Myometrial cell (primary cell): ENCODE measurements at places on chromosomes 2 and 18. TPM values are rescaled to one million over a fixed set of nuclear protein-coding genes. Genes with fewer than 3 reads are reported as not detected.

CDH2 gene
- 22.5 and 24.3 TPM in 2 replicates for total RNA-seq

ADRA2B gene
- not detected in 2 replicates for total RNA-seq

PJVK gene
- total RNA-seq = 0.35 and 1.4 TPM in 2 replicates

PPP1R1C gene
- total RNA-seq = 0.29 TPM in 1 of 2 replicates, not detected in the other

WNT6 gene
- total RNA-seq = not detected in 2 replicates

ABCG8 gene
- total RNA-seq = not detected in 2 replicates

SRD5A2 gene
- total RNA-seq = not detected in 2 replicates

SPATA3 gene
- not detected in 2 replicates for total RNA-seq

GALR1 gene
- not detected in 2 replicates for total RNA-seq

KCNG2 gene
- 1.2 and 3.0 TPM in 2 replicates for total RNA-seq

BMP10 gene
- total RNA-seq = not detected in 2 replicates

LRRTM4 gene
- total RNA-seq = not detected in 2 replicates

IL1F10 gene
- total RNA-seq = not detected in 2 replicates

IL36A gene
- total RNA-seq = not detected in 2 replicates

ALPI gene
- not detected in 2 replicates for total RNA-seq

MATN3 gene
- 3.5 and 6.2 TPM in 2 replicates for total RNA-seq

CENPA gene
- total RNA-seq = 14.5 and 16.1 TPM in 2 replicates

MLPH gene
- total RNA-seq = 39.3 and 40.9 TPM in 2 replicates

STK36 gene
- 18.3 and 45.3 TPM in 2 replicates for total RNA-seq

FHOD3 gene
- under 0.01 and 0.29 TPM in 2 replicates for total RNA-seq

FSIP2 gene
- under 0.01 TPM in 1 of 2 replicates, not detected in the other for total RNA-seq

DYNAP gene
- total RNA-seq = not detected in 2 replicates

DLGAP1 gene
- total RNA-seq = under 0.01 TPM in 1 of 2 replicates, not detected in the other

IL36G gene
- not detected in 2 replicates for total RNA-seq

CERS6 gene
- total RNA-seq = 8.1 and 10.5 TPM in 2 replicates

CRYGD gene
- not detected in 2 replicates for total RNA-seq

INPP5D gene
- total RNA-seq = 0.29 and 0.53 TPM in 2 replicates

SERPINB13 gene
- total RNA-seq = not detected in 2 replicates

SERPINB11 gene
- total RNA-seq = not detected in 2 replicates

CAPN14 gene
- under 0.01 TPM in 2 replicates for total RNA-seq

BCL11A gene
- total RNA-seq = under 0.01 and 0.18 TPM in 2 replicates
